ENCODE measurements at places on chromosomes 11 and 22. TPM values are rescaled to one million over a fixed set of nuclear protein-coding genes. Genes with fewer than 3 reads are reported as not detected.

P2RY2 gene
- 1.2 TPM for total RNA-seq

KLHL35 gene
- 0.85 TPM for total RNA-seq

OR51E1 gene
- not detected for total RNA-seq

E2F8 gene
- total RNA-seq = 1.0 TPM

DNA sequence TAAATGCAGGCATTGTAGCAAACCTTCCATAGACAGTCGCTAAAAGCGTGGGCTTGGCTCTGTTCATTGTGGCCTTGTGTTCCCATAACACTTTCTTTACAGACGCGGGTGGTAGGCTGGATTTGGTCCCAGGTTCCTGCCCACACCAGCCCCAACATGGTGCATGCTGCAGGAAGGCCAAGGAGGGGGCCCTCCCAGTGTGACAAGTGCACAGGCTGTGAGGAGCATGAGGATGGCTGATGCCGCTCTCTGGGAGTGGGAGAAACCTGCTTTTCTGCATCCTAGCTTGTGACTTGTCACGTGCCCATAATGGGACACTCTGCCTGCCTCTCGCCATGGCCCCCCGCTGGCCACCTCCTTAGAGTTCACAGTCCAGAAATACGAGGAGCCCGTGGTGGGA is 161.8 kb upstream of the B3GAT1 start:
- no peak for DNase-seq

- DNase-seq = no peak
These were observed 60.5 kb downstream of the NAT10 start for GRCh38 chr11:34165786-34166555.

GRCh38 chr11:129287920-129288319 is 87.7 kb upstream of the BARX2 start:
- no peak for DNase-seq

All from dermis blood vessel endothelial cell (primary cell).